ENCODE measurements at places on chromosomes 6 and 20. TPM values are rescaled to one million over a fixed set of nuclear protein-coding genes. Genes with fewer than 3 reads are reported as not detected.

NFATC2 gene
- total RNA-seq: 5.7 TPM

DNA sequence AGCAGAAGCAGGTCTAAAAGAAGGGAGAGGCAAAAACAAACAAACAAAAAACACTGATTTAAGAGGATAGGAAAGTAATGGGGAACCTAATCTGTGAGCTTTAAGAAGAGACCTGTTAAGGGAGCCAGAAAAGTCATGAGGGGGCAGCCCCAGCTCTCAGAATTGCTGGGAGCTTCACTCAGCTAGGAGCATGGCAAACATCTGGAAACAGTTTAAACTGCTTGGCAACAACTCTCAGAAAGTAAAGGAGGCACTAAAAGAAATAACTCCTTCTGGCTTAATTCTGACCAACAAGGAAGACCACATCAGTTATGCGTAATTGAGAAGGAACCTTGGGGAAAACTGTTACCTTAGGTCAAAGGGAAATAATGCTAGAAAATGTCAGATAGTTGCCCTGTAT, 121.4 kb downstream of the LAMP5 start:
- H3K27me3 ChIP-seq: no peaks in the 10 kb centered on the region
- no peak overlapping the region for H3K4me3 ChIP-seq
- H3K36me3 ChIP-seq: no peaks in the 10 kb centered on the region
- no peak for DNase-seq

DNA sequence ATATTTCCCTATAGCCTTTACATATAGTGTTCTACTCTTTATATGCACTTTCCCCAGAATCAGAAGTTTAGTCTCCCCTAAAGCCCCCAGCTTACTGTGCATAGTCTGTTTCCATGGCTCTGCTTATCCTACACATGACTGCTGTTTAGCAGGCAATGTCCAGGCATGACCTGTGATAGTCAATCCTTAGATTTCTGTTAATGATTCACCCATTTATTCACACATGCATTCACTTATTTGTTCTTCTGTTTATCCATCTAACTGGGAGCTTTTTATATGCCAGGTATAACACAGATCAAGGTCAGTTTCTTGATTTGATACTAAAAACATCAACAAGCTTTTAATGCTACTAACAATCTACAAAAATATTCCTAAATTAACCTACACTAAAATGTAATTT, 300.8 kb downstream of the PHF3 start:
- H3K4me1 ChIP-seq: no peaks in the 10 kb centered on the region
- DNase-seq: no peak
- no peak overlapping the region for H3K4me3 ChIP-seq

PROKR2 gene
- not detected for total RNA-seq

PXMP4 gene
- total RNA-seq: 11.5 TPM

- no peaks in the 10 kb centered on the region for H3K27me3 ChIP-seq
- no peak for DNase-seq
- H3K36me3 ChIP-seq: no peaks in the 10 kb centered on the region
- peaks cover 6% of the 10 kb centered on the region for H3K4me1 ChIP-seq
These were observed 18.0 kb downstream of the JARID2 start for GRCh38 chr6:15263780-15264374.

Data from uterus (tissue), 4 donors.